Activated CD8-positive, alpha-beta memory T cell treated with anti-CD3 and anti-CD28 coated beads for 48 hours (primary cell): ENCODE measurements at places on chromosomes 11 and 22.

- no peak for DNase-seq
Measured at GRCh38 chr11:64865286-64866172, 12.9 kb downstream of the EHD1 start.

DNA sequence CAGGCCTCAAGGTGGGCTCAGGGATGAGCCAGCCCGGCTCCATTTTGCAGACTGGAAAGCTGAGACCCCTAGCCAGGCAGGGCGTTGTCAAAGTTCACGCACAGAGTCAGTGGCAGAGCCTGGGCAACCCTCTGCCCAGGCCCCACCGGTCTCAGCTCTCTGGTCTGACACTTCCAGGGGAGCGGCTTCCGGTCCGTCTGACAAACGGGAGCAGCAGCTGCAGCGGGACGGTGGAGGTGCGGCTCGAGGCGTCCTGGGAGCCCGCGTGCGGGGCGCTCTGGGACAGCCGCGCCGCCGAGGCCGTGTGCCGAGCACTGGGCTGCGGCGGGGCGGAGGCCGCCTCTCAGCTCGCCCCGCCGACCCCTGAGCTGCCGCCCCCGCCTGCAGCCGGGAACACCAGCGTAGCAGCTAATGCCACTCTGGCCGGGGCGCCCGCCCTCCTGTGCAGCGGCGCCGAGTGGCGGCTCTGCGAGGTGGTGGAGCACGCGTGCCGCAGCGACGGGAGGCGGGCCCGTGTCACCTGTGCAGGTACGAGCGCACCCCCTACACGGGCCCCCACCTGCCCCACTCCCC lies 36.0 kb downstream of the CD6 start:
- no peak for DNase-seq

DNA sequence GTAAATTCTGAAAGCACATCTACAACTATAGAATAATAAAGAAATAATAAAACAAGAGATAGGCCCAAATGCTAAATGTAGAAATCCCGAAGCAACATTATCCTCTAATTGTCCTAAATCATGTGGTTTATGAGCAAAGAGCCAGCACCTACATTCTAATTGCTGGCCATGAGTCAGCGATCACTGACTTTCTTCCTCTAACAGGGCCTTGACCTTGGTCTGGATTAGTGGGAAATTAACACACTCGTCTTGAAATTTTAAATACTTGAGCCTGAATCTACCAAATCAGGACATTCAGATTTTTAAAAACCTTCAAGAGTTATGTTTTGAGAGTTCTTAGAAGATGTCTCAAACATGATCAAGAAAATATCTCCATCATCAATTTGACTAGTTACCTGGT lies 727.6 kb downstream of the METTL15 start:
- no peak for DNase-seq

GRCh38 chr22:42324990-42325710 lies 54.7 kb upstream of the TCF20 start:
- no peak for DNase-seq

- DNase-seq: no peak
Measured at GRCh38 chr11:8779107-8779506, 96.5 kb downstream of the RPL27A start.

- DNase-seq: no peak
Measured at GRCh38 chr11:122797651-122798050, 40.6 kb upstream of the CRTAM start.

GRCh38 chr11:17810746-17811145 lies 76.2 kb downstream of the KCNC1 start:
- no peak for DNase-seq

DNA sequence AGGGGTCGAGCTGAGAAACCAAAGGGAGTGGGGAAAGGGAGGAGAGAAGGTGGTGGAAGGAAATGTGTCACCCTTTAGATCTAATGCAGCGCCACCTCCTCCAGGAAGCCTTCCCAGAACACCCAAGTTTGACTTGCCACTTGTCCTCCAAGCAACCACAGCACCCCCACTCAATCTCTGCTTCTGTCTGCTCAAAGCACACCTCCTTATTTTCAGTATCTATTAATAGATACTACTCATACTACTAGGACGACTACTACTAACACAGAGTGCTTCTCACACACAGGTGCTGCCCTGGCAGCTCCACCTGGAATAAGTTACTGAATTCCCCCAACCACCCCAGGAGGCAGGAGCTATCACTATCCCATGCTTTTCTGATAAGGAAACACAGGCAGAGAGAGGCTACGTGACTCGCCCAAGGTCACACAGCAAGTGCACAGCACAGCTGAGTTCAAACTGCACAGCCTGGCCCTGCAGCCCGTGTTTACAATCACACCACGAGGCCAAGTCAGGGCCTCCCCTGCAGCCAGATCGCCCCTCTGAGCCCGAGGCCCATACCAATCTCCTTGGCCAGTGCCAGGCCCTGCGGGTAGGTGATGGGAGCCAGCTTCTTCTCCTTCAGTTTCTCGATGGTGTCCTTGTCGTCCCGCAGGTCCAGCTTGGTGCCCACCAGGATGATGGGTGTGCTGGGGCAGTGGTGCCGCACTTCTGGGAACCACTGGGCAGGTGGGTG lies 13.2 kb downstream of the RAC2 start:
- peak; percentile 57 for DNase-seq

- no peak for DNase-seq
Measured at GRCh38 chr11:92396133-92396532, 171.5 kb downstream of the FAT3 start.

DNA sequence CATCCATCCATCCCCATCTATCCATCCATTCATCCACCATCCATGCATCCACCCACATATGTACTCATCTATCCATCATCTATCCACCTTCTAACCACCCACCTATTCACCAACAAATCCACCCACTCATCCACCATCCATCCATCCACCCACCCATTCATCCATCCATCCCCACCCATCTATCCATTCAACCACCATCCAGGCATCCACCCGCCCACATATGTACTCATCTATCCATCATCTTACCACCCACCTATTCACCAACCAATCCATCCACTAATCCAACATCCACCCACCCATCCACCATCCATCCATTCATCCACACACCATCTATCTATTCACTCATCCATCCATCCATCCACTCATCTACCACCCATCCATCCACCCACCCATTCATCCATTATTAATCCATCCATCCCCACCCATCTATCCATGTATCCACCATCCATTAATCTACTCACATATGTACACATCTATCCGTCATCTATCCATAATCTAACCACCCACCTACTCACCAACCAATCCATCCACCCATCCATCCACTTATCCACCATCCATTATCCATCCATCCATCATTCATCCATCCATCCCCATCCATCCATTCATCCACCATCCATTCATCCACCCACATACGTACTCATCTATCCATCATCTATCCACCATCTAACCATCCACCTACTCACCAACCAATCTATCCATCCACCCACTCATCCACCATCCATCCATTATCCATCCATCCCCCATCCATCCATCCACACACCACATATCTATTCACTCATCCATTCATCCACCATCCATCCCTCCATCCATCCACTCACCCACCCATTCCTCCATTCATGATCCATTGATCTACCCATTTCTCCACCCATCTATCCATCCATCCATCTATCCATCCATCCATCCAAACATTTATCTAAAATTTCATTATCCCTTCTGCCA lies 940.0 kb downstream of the BRD1 start:
- no peak for DNase-seq

- no peak for DNase-seq
Measured at GRCh38 chr11:70173018-70173417, 30.1 kb upstream of the FADD start.
